GM23338 (cell line): ENCODE measurements at places on chromosomes 11 and 22. TPM values are rescaled to one million over a fixed set of nuclear protein-coding genes. Genes with fewer than 3 reads are reported as not detected.

GRCh38 chr11:72493426-72494108 is 59.2 kb upstream of the CLPB start:
- peak; percentile 34 for DNase-seq
- no peak overlapping the region for H3K4me3 ChIP-seq
- no peaks in the 10 kb centered on the region for H3K27me3 ChIP-seq
- H3K27ac ChIP-seq, result no peak overlapping the region
- no peaks in the 10 kb centered on the region for H3K4me1 ChIP-seq

The PAX6 gene
- total RNA-seq, result 0.17 and 1.0 TPM in 2 replicates

DNA sequence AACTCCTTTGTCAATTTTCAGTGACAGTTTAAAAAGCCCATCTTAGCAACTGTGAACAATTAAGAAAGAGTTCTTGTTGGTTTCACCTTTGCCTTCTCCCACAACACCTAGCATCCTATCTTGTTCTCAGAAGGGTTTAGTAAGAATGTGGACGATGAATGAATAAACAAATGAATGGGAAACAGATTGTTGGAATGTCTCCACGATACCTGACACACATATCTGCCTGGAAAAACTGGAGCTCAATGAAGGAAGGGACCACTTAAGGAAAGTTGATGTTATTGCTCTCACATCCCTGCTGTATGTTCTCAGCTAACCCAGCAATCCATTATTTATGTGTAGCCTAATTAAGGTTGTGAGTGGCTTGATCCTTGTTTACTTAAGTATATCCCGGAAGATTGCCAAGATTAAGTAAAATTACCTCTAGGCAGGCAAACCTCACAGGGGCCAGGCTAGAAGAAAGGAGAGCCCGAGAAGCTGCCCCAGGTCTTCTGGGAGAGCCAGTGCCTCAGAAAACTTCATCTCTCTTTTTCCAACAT is 286.4 kb downstream of the NXPE2 start:
- no peak overlapping the region for H3K4me3 ChIP-seq
- no peaks in the 10 kb centered on the region for H3K4me1 ChIP-seq
- H3K27ac ChIP-seq, result no peak overlapping the region
- no peak for DNase-seq

GRCh38 chr22:39543095-39543494 is 10.5 kb upstream of the RPS19BP1 start:
- H3K36me3 ChIP-seq, result no peaks in the 10 kb centered on the region
- H3K4me3 ChIP-seq, result no peak overlapping the region
- no peak overlapping the region for H3K27ac ChIP-seq
- DNase-seq, result peak; percentile 87

The ART1 gene
- not detected in 2 replicates for total RNA-seq

The PGGHG gene
- total RNA-seq, result 45.4 and 55.8 TPM in 2 replicates

- H3K36me3 ChIP-seq, result no peaks in the 10 kb centered on the region
- no peak for DNase-seq
- H3K27me3 ChIP-seq, result no peaks in the 10 kb centered on the region
- H3K27ac ChIP-seq, result no peak overlapping the region
- H3K4me1 ChIP-seq, result no peaks in the 10 kb centered on the region; the same call in 1 of the 2 replicates
- H3K4me3 ChIP-seq, result no peak overlapping the region
Measured at GRCh38 chr11:85767246-85767945, 43.5 kb downstream of the SYTL2 start.

The DBX1 gene
- not detected in 2 replicates for total RNA-seq

DNA sequence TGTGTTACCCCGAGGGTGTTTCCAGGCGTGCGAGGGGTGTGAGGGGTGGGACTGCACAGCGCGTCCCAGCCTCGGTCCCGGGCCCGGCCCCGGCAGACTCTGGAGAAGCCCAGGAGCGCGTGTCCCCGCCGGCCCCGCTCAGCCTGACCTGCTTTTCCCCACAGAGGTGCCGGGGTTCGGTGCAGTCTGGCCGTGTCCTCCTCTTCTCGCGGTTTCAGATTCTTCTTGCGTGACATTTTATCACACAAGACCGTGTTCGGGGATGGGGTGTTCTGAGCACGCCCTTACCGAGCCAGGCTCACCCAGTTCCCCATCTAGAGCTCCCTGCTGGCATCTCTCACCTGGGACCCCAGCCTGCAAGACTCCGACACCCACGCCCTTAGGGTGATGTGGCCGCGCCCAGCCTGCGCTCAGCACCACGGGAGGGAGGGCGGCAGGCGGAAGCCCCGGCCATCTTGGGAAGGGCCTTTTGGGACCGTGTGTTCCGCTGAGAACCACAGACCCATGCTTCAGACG is 775.6 kb downstream of the BRD1 start:
- no peak for DNase-seq
- H3K4me1 ChIP-seq, result no peaks in the 10 kb centered on the region
- H3K36me3 ChIP-seq, result no peaks in the 10 kb centered on the region; the same call in 1 of the 2 replicates
- H3K4me3 ChIP-seq, result no peak overlapping the region

- no peak for DNase-seq
- H3K27me3 ChIP-seq, result peaks cover 80% of the 10 kb centered on the region
- no peak overlapping the region for H3K27ac ChIP-seq
- H3K36me3 ChIP-seq, result no peaks in the 10 kb centered on the region
Measured at GRCh38 chr11:44335052-44335760, 25.3 kb upstream of the ALX4 start.

The CXCR5 gene
- not detected in 2 replicates for total RNA-seq

The C22orf42 gene
- total RNA-seq, result 0.23 and 0.76 TPM in 2 replicates
